ENCODE measurements at places on chromosomes 1 and 21.

GRCh38 chr1:51302746-51303145, 27.6 kb downstream of the TTC39A start:
- no peak for DNase-seq

- no peak for DNase-seq
Measured at GRCh38 chr1:242140836-242141235, 141.9 kb upstream of the MAP1LC3C start.

- no peak for DNase-seq
Measured at GRCh38 chr1:72498371-72498770, 216.0 kb upstream of the NEGR1 start.

GRCh38 chr1:56545711-56546110, 33.7 kb downstream of the PLPP3 start:
- DNase-seq: no peak

GRCh38 chr1:91121366-91121765, 99.5 kb upstream of the ZNF644 start:
- no peak for DNase-seq

DNA sequence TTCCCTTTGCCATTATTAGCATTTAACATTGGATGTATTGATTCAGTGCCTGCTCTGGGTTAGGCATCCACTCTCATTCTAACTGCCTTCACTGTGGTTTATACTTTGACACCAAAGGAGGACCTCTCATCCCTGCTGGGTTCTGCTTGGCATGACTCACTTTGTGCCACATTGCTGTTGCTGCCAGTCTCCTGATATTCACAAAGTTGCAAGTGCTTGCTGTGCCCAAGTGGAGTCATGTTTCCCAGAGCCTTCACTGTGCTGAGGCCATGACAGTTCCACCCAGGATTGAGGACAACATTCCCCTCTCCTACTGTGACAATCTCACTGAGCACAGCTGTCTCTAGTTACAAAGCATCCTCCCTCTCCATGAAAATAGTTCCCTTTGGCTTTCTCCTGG, 519.9 kb upstream of the USP24 start:
- DNase-seq: no peak

- DNase-seq: no peak
Measured at GRCh38 chr1:107993920-107994319, 28.9 kb upstream of the VAV3 start.

DNA sequence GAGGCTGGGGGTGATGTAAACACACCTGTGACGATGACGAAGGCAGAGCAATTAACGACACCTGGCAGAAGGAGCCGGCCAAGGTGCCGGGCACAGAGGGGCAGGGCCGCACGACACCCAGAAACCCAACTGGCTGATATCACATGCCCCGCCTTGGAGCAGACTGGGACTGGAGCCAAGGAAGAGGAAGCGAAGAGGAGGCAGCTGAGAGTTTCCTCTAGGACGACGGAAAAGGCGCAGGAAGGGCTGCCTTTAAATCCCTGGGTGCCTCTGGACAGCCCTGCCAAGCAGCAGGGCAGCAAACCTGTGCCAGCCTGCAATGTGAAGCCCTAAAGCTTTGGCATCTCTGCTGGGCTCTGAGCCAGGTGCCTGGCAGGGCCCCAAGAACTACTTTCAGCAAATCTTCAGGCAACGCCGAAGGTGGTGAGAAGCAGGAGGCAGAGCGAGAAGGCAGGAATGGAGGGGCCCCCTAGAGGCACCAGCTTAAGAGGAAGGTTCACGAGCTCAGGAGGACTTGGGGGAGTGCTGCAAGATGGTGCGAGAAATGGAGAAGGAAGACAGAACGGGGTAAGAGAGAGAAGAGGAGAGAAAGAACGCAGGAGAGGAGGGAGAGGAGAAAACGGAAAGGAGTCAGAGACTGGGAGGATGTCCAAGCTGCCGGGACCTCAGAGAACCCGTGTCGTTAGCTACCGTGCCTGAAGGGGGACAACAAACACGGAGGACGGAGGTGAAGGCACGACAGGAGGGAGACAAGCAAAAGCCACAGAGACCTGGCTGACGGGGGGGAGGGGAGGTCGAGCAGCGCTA, 25.3 kb upstream of the PEF1 start:
- DNase-seq: peak; percentile 4

- DNase-seq: no peak
Measured at GRCh38 chr21:44466351-44466954, 11.1 kb downstream of the LRRC3 start.

GRCh38 chr1:57683037-57683942, 259.4 kb upstream of the DAB1 start:
- DNase-seq: no peak

- peak; percentile 45 for DNase-seq
Measured at GRCh38 chr1:25704267-25704691, 87.7 kb downstream of the MAN1C1 start.

- DNase-seq: no peak
Measured at GRCh38 chr1:158007667-158008386, 14.4 kb downstream of the KIRREL1 start.

DNA sequence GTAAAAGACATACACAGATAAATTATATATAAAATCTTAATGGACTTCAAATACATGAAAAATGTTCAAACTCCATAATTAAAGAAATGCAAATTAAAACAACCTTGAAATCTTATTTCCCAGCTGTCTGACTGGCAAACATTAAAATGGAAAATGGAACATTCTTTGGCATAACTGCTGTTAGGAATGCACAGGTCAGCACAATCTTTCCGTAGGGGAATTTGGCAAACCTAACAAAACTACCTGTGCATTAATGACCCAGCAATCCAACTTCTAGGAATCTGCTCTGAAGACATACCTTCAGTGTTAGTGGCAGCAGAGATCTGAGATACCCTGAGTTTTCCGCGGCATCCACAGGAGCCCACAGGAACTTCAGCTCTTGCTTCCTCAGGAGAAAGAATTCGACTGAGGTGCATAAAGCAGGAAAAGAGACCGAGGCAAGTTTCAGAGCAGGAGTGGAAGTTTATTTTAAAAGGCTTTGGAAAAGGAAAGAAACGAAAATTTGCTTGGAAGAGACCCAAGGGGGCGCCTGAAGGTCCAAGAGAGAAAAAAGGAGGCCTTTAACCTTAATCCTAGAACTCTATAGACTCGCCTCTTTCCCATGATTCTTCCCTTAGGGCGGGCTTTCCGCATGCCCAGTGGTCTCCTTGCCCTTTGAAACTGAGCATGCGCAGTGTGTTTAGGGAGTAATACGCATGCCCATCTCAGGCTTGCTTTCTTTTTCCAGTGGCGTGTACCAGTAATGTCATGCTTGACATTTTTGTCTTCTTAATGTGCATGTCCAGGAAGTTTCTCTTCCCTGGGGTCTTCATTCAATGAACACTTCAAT, 24.8 kb downstream of the LYPD8 start:
- no peak for DNase-seq

GRCh38 chr21:19034041-19034440, 630.5 kb upstream of the TMPRSS15 start:
- no peak for DNase-seq

DNA sequence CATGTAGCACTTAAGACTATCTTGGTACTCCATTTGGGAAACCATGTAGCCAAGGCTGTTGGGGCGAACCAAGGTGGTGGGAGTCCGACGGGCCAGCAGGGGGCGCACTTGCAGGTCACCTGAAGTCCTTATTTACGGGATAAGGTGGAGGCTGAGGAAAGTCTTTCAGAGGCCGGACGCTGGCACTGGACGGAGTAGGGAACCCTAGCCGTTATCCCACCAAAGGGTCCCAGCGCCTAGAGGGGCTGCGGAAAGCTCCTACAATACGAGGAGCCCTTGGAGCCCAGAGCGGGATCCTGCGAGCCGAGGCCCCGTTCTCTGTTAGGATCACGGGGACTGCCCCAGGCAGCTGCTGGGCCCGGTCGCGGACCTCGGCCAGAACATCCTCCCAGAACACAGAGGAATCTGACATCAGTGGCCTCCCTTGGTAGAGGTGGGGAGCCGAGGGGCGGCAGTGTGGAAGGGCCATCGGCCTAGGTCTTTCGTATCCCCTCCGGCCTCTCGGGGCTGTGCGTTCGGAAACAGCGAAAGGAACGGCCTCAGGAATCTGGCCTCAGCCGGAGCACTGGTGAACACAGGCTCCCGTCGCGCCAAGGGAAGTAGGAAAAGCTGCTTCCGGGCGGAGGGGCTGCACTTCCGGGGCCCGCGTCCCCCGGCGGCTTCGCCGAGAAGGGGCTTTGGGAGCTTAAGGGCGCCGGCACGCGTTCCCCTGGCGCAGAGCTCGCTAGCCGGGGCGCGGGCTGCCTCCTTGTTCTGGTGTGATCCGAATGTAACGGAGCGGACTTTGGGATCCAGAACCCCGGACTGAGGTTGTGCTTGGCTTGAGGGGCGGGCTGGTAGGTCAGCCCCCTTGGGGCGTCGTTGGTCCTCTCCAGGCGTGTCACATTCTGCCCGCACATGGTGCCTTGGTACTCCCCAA, 29.9 kb upstream of the RPTN start:
- DNase-seq: peak; percentile 71

DNA sequence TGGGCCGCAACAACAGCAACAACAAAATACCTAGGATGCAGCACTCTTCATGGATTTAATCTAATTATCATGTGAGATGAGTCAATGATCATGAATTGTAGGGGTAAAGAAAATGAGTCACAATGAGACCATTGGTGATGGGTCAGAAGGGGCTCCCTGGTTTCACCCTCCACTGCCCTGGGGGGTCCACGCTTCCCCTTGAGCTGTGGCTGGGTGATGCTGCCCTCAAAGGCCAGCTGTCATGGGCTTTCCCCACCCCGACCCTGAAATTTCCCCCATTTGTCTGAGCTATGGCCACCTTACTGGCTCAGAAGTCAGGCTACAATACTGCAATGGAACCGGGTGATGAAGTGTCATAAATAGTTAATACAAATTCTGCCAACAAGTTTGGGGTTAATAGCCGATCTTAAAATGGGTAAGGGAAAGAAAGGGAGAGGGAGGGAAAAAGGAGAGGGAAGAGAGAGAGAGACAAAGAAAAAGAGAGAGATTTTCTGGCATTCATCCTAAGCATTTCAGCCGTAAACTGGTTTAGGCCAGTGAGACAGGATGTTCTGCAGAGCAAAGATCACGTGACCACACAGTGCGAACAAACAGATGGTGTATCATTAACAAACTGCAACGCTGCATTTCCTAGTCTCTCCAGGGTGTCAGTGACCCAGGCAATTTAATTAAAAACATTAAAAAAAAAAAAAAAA, 143.4 kb upstream of the ERRFI1 start:
- peak; percentile 88 for DNase-seq

- no peak for DNase-seq
Measured at GRCh38 chr1:65009724-65010420, 43.5 kb upstream of the JAK1 start.

DNA sequence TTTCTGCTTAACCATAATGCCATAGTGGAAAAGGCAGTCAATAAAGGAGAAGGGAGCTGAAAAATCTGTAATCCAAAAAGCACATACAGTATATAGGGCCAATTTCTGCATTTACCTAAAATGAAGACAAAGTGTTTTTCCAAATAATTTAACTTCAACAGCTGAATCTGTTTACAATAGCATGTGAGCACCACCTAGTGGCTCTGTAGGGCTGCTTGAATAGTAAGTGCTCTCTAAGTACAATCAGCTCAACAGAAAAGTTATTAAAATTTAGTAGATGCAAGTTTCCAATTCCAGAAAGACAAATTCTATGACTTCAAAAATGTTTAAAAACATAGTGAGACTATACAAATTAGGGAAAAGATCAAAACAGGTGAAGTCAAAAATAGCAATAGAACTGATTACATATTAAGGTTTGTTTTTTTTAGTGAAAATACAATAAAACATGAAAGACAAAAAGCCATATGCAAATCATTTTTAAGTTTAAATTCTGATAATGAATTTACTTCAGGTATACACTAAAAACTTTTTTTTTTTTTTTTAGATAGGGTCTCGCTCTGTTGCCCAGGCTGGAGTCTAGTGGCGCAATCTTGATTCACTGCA, 220.0 kb downstream of the SETD4 start:
- DNase-seq: peak; percentile 53

GRCh38 chr21:42750737-42751530, 97.5 kb downstream of the PDE9A start:
- no peak for DNase-seq

GRCh38 chr1:180112984-180113647, 41.6 kb upstream of the QSOX1 start:
- DNase-seq: no peak

GRCh38 chr1:220159041-220159440, 65.1 kb downstream of the IARS2 start:
- DNase-seq: no peak

DNA sequence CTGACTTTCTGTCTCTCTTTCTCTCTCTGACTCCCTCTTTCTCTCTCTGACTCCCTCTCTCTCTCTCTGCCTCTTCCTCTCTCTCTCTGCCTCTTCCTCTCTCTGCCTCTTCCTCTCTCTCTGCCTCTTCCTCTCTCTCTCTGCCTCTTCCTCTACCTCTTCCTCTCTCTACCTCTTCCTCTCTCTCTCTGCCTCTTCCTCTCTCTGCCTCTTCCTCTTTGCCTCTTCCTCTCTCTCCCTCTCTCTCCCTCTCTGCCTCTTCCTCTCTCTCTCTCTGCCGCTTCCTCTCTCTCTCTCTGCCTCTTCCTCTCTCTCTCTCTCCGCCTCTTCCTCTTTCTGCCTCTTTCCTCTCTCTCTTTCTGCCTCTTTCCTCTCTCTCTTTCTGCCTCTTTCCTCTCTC, 18.6 kb upstream of the ANKRD45 start:
- no peak for DNase-seq

DNA sequence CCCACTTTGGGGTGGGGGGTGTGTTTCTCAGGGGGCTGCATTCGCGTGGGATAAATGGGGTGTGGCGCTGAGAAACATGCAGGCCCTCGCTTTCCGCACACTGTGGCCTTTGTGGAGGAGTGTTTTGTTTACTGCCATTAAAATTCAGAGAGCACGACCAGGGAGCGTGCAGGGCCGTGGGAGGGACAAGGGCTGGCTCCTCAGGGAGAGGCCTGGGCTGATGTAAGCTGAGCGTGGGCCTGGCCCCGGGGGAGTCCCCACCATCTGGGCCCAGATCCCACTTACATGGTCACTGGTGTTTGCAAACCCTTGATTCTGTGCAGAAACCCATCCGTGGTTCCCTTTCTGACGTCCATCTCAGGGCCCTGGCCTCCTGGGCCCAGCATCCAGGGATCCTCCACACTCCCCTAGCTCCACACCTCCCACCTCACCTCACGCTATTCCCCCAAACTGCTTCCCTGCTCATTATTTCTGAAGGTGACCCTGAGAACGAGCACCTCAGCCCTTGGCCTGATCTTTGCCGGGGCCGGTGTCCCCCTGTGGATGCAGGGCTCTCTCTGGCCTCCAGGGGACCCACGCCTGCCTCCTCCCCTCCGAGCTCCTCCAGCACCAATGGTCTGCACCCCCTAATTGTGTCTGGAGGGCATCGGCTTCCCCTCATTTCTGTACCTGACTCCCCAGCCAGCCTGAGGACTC, 92.5 kb upstream of the SIM2 start:
- DNase-seq: no peak
